T-helper 1 cell (primary cell): ENCODE measurements at places on chromosomes 1 and 21.

DNA sequence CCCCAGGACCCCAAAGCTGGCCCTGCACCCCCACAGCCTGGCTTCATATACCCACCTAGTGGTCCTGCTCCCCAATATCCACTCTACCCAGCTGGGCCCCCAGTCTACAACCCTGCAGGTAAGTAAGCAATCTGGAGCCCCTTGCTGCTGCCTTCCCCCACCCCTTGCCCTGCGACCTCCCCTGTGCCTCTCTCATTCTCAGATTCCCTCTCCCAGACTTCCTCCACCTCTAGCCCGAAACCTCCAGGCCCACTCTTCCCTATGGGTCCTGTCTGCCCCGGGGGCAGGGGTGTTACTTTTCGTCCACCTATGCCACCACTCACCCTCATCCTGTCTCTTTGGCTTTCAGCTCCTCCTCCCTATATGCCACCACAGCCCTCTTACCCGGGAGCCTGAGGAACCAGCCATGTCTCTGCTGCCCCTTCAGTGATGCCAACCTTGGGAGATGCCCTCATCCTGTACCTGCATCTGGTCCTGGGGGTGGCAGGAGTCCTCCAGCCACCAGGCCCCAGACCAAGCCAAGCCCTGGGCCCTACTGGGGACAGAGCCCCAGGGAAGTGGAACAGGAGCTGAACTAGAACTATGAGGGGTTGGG is 2.9 kb downstream of the SHISA4 start:
- DNase-seq: no peak

DNA sequence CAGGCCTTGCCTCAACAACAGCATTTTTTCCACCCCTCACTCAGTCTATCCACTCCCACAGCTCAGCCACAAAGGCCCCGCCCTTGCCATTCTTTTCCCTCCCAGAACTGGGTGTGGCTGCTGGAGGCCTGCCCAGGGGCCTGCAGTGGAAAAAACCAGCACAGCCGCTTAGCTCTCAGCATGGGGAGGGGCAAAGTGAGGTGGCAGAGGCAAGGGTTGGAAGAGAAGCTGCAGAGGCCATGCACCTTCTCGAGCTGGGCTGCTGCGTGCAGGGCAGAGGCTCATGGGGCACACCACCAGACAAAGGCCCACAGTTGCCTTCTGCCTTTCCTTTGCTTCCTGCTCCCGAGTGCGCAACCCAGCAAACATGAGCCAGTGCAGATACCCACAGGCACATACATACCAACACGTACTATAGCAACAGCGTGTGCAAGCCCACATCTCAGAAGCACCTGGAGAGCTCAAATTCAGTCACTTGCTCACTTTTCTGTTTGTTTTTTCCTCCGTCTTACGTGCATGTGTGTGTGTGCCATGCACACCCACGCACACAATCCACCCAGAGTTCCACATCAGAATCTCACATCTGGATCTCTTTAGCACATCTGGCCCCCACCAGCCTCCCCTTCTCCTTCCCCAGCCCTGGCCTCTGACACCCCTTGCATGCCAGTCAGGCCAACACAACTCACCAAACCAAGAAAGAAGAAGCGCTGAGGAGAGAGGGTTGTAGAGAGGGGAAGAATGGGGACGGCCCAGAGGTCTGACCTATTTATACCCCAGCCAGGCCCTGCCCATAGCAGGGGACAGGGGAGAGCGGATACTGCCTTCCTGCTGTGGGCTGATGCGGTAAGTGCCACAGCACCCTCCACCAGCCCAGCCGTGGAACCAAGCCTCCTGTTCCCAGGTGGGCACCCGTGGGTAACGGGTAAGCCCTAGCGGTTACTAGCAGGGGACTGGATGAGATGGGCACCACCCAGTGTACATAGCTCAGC is at the start of gene S100A4:
Gene S100A4 (minus strand): TSS at position 740 of the 989 bp plus-strand sequence. CDS start 1,012 bp downstream, outside the sequence.
- peak; percentile 76 for DNase-seq

DNA sequence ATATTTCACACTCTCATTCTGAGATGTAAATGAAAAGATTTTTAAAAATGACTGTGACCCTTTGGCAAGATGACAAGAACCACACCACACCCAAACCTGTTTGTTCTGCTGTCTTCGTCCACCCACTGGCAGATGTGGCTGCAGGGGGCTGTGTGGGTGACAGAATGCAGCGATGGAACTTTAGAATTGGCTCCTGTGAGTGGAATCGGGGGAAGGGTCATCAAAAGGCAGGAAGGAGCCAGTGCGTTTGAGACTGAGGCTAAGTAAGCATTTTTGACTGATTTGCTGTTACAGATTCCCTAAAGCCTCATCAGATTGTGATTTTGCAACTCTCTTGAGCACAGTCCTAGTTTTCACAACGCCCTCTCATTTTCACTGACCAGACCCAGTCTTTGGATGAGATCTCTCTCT is 111.2 kb upstream of the ADGRL2 start:
- DNase-seq: no peak

DNA sequence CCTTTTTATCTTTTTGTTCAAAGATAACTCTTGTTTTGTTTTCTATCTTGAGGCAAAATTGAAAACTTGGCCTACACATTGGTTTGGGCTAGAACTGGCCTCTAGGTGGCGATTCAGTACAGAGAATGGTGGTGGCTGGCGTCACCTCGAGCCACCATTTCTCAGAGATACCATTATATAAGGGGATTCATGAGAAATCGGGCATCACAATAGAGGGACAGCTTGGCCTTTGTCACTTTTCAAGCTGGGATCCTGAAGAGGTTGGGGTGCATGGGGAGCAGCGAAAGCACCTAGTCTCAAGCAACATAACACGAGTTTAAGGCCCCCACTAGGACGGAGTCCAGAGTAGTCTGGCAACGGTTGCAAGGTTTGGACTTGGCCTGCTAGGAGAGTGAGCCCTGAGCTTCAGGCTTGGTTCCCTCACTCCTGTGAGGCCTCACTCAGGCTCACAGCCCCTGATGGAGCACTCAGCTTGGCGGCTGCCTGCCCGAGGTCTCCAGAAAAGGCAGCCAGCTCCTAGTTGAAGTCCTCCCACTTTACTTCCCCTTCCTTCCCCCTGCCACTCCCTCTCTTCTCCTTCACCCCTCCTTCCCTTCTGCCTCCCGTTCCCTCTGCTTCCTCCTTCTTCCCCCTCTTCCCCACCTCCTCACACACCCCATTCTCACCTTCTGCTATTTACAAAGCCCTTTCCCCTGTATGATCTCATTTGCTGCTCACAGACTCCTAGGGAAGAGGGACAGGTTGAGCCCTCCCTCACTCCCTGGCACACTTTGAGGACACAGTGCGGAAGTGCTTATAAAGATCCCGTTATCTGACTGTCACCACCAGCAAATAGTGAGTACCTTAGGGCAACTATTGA is 67.8 kb downstream of the LRIG2 start:
- DNase-seq: peak; percentile 41

- no peak for DNase-seq
These were observed 2.6 kb downstream of the LRRC41 start for GRCh38 chr1:46300673-46301405.

DNA sequence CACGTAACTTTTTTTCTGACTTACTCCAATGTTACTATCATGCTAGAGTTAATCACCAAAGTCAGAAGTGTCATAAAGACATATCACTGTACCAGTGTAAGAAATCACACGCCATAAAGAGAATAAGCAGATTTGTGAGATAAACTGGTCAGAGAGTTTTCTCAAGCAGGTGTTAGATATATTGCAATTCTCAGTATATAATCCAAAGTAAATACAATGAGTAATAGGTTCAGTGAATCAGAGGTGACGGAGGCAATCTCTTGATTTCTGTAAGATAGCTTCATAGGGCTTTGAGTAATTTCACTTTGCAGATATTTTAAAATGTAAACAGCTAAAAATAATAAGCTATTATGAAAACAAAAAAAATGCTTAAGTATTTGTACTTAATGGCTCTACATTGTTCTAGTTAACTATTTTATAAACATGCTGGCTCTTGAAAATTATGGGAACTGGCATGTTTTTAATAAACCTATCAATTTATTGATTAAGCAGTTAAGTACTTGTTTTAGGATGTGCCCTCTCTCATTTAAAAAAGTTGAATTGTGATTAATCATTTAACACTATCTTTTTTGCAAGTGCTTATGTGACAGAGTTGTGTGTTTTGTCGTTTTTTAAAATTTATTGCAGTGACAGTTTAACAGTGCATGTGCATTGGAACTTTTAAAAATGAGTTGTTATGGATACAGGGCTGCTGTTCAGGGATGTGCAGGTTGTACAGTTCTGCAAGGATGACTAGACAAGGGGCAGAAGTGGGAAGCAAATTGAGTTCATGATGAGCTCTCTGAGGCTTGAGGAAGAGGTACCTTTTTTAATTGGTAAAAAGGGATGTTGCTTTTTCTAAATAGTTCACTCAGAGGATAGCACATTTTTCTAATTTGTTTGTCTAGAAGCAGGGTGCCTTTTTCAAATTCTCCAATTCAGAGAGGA is 119.1 kb downstream of the USP25 start:
- DNase-seq: no peak

DNA sequence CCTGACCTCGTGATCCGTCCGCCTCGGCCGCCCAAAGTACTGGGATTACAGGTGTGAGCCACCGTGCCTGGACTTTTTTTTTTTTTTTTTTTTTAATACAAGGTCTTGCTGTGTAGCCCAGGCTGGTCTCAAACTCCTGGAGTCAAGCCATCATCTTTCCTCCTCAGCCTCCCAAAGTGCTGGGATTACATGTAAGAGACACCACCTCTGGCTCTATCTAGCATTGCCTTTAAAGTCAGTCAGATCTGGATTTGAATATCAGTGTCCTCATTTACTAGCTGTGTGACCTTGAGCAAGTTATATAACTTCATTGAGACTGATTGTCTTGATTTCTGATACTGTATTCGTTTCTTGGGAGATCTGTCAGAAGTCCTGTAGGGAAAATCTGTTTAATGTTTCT is 6.6 kb downstream of the MAP3K21 start:
- DNase-seq: no peak

GRCh38 chr1:248686815-248687214 is 15.8 kb downstream of the OR14I1 start:
- no peak for DNase-seq
